ENCODE measurements at places on chromosomes 11 and 22.

DNA sequence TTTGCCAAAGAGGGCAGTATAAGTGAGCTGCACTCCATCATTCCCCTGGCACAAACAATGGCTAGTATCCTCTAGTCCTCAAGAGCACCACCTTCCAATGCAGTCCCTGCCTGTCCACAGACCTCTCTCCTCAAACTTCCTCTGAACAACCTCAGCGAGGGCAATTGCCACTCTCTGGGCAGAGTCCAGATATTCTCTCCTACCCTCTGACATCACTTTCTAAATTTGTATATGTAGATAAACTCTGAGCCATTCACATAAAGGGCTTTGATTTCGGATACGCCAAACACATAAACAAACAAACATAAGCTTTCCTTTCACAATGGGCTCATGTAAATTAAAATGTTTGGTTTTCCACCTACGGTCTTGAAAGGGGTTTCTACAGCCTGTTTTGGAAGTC is 3.0 kb upstream of the SLC43A3 start:
- no peak for DNase-seq

- DNase-seq: no peak
Observed at GRCh38 chr11:130181295-130182272, 22.0 kb downstream of the ST14 start.

DNA sequence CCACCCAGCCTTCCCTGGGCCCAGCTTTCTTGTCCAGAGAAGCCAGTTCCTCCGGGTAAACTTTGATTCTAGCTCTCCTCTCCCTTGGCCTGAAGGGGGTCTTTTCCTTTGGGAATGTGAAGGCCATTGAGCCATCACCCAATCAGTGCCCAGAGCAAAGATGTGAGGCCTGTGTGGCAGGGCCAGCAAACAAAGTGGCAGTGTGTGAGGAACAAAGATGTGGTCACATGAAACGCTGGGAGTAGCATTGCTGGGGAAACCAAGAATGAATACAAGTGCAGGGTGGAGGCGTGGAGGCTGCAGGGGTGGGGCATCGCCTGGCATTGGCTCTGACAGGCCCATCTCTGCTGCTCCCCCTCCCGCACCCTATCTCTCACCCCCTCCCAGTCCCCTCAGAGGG is 91.9 kb upstream of the BID start:
- no peak for DNase-seq

GRCh38 chr22:35761037-35761436 is 43.4 kb downstream of the APOL5 start:
- no peak for DNase-seq

DNA sequence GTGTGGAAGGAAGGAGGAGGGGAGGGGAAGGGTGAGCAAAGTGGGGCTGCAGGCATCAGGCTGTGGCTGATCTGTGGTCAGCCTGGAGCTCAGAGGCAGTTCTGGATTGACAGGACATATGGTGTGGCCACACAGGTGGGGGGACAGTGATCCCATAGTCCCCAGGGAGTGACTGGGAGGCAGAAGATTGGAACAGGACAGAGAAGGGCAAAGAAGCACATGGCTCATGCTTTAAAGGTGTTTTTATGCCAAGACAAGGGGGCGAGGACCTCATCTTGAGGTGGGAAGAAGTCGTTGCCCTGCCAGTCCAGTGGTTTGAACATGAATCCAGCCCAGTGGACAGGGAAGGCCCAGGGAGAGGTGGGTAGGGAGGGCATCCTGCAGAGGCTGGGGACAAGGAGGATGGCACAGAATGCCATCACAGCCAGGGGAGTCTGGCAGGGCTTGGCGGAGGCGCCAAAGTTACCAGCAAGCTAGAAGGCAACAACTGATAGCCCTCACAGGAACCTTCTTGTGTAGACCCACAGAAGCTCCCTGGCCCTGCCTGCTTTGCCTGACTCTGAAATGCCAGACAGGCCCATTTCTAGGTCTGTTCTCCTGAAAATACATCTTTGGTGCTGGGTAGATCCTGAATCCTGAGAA is 3.1 kb downstream of the BET1L start:
- no peak for DNase-seq

DNA sequence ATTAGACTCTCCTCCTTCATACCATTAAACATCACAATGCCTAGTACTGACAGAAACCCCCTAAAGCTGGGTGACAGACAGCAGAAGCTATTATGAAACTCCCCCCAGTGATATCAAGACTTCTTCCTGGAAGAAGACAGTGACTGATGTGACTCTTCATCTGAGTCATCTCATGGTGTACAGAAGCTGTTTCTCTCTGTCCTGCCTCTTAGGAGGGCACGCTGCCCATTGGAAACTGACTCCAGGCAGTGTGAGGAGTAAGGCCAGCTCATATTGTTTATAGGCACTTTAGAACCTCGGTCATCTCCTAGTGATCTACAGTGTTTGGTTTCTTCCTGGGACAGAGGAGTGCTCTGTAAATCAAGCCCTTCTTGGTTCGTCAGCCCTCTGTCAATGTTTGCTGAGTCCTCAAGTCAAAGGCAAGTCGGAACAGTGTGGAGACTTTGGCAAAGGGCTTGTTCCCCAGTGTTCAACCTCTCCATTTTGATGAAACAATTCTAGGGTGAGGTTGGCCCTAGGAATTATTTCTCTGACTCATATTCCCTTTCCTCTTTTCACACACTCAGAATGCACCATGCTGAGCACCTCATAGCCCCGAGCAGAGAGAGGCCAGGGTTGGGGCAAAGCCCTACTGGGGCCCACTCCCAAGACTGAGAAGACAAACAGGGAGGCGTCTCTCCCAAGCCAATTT is 172.5 kb upstream of the TMEM45B start:
- no peak for DNase-seq

DNA sequence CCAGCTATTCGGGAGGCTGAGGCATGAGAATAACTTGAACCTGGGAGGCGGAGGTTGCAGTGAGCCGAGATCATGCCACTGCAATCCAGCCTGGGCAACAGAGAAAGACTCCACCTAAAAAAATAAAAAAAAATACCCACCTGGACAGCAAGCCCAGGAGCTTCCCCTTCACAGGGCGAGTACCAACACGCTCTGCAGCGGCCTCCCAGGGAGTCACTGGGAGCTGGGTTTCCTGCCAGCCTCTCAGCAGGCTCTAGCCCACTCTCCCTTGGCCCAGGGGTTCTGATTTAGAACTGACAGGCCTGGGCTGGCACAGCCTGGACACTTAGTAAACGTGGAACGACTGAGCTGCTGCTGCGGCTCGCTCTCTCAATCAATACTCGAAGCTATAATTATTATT is 2.0 kb upstream of the CABP7 start:
- no peak for DNase-seq

DNA sequence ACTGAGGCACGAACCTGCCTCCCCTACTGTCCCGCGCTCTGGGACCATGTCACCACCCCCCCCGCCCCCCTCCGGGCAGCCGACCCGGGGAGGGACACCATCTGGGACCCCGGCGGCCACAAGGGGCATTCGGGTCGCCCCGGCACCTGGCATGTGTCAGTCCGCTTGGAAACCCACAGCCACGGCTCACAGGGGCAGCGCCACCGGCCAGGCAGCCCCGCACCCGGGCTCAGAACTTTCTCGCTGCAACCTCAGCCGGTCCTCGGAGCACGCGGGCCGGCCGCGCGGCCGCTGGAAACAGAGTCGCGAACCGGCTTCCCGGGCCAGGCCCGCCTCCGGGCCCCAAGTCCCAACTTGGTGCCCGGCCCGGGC is 159.9 kb upstream of the GRK3 start:
- no peak for DNase-seq

DNA sequence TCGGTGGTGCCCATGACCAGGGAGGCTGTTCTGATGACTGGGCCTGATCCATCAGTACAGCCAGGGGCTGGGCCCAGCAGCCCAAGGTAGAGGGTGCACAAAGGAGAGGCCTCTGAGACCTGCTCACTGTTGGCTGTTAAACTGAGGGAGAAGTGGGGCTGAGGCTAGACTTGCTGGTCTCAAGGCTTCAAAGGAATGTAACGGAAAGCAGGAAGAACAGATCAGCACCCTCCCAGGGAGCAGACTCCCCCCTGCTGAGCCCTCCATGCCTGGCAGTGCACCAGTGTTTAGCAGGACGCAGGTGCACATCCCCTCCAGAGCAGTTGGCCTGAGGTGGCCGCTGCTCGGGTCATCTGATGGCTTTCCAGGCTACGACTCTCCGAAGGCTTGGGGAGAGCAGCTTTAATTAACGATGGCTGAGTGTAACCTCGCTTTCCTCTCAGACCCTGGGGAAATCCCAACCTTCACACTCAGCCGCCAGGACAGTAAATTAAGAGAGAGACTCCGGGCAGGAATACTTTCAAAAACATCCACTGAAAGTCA is 255.7 kb upstream of the NARS2 start:
- no peak for DNase-seq

- no peak for DNase-seq
Observed at GRCh38 chr11:64089915-64090805, 54.4 kb downstream of the FLRT1 start.

GRCh38 chr11:128841461-128842072 is 25.5 kb downstream of the KCNJ1 start:
- DNase-seq: no peak

DNA sequence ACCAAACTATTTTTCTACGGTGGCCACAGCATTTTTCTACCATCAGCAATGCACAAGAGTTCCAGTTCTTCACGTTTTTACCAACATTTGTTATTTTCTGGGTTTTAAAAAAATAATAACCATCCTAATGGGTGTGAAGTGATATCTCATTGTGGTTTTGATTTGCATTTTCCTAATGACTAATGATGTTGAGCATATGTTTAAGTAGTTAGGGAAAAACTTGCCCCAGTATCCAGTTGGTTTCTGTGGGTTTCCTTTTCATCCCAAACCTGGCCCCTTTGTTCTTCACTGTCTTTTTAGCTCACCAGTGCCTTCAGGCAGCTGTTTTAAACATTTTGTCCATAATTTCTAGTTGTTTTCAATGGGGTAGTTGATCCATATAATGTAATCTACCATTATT is 14.7 kb upstream of the PTS start:
- no peak for DNase-seq

DNA sequence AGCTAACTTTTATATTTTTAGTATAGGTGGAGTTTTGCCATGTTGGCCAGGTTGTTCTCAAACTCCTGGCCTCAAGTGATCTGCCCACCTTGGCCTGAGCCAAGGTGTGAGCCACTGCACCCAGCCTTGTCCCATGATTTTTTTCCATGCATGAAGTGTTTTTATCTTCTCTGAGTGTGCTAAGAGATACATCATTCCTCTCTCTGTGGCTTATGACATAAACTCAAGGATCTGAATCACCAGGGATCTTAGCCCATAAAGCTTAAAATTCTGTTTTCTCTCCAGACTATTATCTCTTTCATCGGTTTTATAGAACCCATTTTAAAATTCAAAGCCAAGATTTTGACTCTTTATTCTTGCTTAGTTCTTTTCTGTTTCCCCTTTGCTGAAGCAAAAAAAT is 48.4 kb upstream of the C11orf58 start:
- no peak for DNase-seq

GRCh38 chr11:131833366-131833765 is 463.0 kb downstream of the NTM start:
- DNase-seq: no peak

GRCh38 chr11:7268758-7269157 is 17.1 kb downstream of the SYT9 start:
- no peak for DNase-seq

- DNase-seq: no peak
Observed at GRCh38 chr11:113472471-113472870, 2.7 kb downstream of the DRD2 start.

- DNase-seq: no peak
Observed at GRCh38 chr22:49983148-49984042, 22.8 kb downstream of the PIM3 start.

- DNase-seq: no peak
Observed at GRCh38 chr11:62508336-62509058, 38.1 kb downstream of the AHNAK start.

DNA sequence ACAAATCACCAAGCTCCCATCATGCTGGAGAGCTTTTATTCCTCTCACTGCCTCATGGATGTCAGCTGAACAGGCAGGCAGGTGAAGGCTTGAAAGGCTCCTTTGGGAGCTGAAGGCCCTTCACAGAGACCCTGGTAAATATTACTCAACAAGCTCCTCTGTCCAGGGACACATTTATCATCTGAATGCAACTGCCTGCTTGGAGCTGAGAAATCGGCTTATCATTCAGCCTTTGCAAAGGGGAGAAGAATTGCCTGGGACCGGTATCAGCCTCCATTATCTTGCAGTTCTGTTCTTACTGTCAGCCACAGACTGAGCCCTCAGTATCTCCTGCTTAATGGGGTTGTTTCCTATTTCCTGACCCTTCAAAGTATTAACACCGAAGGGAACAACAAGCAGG is 113.8 kb upstream of the PITPNB start:
- DNase-seq: no peak

DNA sequence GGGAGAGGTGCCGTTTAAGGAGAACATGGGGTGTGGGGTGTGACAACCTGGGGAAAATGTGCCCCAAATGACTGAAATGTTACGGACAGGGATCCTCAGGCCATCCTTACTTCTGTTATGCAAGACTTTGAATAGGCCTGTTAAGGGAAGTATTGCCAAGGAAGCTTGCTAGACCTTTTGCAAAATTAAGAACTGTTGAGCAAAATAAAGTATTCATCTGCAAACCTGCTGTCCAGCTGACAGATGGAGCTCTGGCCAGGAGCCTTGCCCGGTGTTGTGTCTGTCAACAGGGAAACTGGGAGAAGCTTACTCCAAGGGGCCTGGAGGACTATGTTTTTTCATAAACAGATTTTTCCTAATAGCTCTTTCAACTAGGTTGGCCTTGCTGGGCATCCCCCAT is 48.0 kb downstream of the FAT3 start:
- DNase-seq: no peak

- no peak for DNase-seq
Observed at GRCh38 chr22:27137871-27138337, 480.5 kb downstream of the MIAT start.

DNA sequence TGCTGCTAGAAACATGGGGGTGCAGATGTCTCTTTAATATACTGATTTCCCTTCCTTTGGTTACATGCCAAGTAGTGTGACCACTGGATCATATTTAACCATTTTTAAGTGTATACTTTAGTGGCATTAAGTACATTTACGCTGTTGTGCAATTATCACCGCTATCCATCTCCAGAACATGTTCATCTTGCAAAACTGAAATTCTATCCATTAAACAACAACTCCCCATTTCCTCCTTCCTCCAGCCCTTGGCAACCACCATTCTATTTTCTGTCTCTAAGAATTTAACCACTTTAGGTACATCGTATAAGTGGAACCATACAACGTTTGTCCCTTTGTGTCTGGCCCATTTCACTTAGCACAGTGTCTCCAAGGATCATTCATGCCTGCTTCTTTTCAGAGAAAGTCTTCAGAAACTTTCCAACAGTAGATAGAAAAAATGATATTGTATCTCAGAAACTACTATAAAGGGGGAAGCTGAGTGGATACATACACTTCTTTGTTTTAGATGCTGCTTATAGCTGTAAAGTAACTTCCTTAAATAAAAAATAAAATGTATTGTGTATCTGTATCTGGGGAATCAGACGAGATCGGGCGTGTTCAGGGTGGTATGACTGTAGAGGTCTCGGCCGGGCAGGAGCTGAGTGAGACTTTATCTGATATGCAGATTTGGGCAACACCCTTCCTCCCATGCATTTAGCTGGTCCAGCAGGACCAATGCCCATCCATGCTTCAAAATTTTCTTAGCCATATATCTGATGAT is 44.6 kb upstream of the ZBED5 start:
- no peak for DNase-seq

DNA sequence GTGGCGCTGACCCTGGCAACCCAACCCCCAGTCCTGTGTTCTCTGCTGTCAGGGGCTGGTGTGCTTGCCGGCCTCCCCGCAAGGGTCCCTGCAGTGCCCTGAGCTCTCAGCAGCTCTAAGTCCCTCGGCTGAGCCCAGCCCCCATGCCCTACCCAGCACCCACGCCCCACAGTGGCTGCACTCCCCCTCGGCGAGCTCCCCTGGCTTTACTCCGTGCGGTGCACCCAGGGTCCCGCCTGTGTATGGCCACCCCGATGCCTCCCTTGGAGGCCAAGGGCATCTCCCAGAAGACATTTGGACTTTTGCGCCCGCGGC is 72.5 kb upstream of the SHISAL1 start:
- no peak for DNase-seq

Measured in cortex of kidney (tissue), 1 donor.